ENCODE measurements at places on chromosomes 11 and 22.

DNA sequence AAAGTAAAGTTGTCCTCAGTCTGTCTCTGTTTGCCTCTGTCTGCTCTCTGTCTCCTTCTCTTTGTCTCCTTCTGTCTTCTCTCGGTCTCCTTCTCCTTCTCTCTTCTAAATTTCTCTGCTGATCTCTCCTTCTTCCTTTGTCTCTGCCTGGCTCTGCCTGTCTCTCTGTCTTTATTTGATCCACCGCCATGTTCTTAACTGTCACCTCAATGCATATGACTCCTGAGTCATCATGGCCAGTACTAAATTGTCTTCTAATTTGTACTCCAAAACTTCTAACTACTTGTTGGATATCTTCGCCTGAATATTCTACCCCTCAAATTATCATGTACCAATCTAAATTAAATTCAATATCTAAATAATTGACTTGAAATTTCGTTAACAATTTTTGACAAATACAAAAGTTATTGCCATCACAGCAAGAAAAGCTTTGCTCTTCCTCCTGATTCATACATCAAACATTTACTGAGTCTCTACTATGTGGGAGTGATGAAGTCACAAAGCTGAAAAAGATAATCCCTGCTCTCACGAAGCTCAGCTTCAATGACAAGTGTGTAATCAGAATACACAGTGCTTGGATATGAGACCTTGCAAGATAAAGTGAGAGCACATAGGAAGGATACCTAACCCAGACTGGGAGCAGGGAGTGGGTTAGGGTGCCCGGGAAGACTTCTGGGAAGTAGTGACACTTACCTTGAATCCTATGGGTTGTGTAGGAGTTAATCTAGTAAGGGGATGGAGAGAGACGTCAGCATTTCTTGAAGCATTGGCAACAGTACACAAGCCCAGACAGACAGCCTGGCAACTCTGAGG lies 193.0 kb downstream of the MAML2 start:
- DNase-seq, result peak; percentile 61

- DNase-seq, result no peak
Observed at GRCh38 chr22:49692499-49693225, 135.0 kb downstream of the BRD1 start.

GRCh38 chr22:49869086-49869830 lies 15.6 kb downstream of the ZBED4 start:
- DNase-seq, result no peak

- DNase-seq, result peak; percentile 21
Observed at GRCh38 chr11:4039011-4039410, 55.6 kb upstream of the RRM1 start.

GRCh38 chr22:44532552-44532951 lies 34.5 kb upstream of the RTL6 start:
- no peak for DNase-seq

GRCh38 chr11:59173080-59173963 lies 1.4 kb downstream of the DTX4 start:
- peak; percentile 48 for DNase-seq

- peak; percentile 97 for DNase-seq
Observed at GRCh38 chr11:67373648-67374570, 511 bp upstream of the CLCF1 start.

DNA sequence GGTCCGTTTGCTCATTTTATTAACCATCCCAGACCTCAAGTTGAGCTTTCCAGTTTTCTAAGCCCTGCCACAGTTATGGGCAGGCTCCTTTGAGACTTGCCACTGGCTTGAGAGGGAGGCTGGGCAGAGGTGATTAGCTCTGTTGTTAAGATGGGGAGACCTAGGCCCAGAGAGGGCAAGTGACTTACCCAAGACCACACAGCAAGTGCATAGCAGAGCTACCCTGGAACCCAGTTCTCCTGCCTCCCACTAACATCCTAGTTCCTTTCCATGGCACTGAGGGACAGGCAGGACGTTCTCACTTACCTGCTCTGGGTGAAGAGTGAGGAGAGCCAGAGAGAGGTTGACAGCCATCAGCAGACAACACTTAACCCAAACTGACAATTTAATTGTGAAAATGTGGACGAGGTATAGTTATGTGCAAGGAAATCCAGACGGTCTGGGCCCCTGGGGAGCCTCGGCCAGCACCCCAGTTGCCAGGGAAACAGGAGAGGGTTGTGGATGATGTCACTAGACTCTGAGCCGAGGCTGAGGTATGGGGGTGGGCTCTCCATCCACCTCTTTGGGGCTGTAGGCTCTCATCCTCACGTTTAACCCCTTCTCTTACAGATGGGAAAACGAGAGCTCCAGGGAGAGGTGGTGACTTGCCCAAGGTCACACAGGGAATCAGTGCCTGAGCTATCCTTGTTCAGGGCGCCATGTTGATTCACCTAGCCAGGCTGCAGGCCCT lies 12.3 kb upstream of the WNT11 start:
- DNase-seq, result no peak

DNA sequence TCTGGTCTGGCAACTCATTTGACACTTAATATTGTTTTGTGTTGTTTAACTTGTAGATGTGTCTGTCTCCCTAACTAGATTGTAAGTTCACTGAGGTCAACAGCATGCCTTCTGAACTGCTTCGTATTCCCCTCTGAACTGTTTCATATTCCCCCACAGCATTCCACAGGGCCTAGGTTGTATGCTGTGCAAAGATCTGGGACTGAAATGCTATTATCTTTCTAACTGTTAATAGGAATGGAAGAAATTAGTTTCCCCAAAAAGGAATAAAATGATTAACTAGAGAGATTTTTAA lies 38.2 kb downstream of the ZNRF3 start:
- DNase-seq, result no peak

DNA sequence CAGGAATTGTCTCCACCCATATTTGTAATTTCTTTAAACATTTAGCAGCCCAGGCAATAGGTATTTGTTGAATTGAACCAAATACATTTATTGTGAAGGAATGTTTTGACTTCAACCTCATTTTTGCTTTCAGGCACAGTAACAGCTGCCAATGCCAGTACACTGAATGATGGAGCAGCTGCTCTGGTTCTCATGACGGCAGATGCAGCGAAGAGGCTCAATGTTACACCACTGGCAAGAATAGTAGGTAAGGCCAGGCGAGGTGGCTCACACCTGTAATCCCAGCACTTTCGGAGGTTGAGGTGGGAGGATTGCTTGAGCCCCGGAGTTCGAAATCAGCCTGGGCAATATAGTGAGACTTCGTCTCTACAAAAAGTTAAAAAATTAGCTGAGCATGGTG lies 20.9 kb downstream of the ACAT1 start:
- DNase-seq, result no peak

DNA sequence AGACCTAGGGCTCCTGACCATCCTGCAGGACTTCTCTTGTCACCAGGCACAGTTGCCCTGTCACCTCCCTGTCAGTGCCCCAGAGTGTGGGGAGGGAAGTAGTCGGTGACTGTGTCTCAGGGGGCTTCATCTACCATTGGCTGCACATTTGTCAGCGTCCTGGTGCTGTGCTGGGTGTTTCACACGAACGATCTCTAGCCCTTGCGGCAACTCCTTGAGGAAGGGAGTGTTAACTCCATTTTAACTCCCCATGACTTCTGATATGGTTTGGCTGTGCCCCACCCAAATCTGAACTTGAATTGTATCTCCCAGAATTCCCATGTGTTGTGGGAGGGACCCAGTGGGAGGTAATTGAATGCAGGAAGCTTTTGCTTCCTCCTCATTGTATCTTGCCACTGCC lies 7.1 kb downstream of the TSKU start:
- DNase-seq, result no peak

DNA sequence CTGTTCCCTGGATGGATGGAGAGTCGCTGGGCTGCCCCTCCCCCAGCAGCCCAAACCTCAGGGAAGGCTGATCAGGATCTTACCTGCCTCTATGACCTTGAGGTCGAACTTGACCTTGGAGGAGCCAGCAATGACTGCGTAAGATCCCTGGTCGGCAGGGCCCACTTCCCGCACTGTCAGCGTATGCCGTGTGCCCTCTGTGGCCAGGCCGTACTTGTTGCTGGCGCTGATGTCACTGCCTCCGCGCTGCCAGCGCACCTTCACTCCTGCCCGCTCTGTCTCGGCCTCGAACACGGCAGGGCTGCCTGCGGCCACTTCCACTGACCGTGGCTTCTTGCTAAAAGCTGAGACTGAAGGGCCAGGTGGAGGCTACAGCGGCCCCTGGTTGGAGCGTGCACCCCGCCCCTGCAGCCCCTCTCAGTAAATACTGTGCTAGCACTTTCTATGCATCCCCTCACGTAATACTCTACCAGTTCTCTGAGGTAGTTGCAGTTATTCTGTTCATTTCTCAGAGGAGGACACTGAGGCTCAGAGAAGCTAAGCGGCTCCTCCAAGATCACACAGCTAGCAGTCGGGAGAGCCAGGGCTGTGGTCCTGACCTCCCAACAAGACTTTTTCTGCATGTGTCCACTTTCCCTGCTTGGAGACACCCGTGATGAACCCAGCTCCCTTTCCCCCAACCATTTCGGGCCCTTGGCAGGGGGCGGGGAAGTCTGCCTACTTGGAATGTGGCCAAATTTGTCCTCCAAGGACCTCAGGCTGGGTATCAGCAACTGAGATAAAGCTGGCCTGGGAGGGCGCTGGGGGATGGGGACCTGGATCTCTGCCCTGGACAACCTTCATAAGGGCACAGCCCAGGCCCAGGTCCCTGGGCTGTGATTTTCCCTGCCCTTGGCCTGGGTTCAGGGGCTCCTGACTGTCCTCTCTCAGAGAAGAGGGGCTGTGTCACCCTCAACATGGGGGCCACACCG lies 1.1 kb downstream of the MYBPC3 start:
- DNase-seq, result no peak

GRCh38 chr22:48240148-48240934 lies 1477.9 kb downstream of the TBC1D22A start:
- DNase-seq, result no peak

DNA sequence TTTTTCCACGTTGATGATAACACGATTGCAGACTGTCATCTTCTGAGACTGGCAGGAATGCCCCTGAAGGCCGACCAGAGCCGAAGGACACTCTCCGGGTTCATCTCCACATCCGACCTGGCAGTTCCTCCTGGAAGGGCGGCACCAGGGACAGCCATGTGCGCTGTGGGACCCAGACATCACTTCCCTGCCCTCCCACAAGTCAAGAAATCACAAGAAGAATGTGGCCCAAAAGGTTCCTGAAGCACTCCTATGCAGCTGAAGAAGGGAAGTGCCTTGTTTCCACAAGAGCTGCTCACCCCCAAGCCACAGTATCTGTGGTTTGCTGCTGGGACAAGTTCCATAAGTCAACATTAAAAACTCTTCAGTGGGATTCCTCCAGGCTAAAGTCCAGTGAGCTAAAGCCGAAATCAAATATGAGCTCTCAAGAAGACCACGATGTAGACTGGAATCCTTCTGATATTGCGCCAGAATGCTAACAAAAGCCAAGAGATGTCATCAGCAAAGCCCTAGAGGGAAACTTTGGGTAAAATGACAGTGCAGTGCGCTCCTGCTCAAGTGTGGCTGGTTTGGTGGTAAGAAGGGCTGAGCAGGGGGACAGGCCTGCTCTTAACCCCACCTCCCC lies 21.2 kb downstream of the PACSIN2 start:
- no peak for DNase-seq

DNA sequence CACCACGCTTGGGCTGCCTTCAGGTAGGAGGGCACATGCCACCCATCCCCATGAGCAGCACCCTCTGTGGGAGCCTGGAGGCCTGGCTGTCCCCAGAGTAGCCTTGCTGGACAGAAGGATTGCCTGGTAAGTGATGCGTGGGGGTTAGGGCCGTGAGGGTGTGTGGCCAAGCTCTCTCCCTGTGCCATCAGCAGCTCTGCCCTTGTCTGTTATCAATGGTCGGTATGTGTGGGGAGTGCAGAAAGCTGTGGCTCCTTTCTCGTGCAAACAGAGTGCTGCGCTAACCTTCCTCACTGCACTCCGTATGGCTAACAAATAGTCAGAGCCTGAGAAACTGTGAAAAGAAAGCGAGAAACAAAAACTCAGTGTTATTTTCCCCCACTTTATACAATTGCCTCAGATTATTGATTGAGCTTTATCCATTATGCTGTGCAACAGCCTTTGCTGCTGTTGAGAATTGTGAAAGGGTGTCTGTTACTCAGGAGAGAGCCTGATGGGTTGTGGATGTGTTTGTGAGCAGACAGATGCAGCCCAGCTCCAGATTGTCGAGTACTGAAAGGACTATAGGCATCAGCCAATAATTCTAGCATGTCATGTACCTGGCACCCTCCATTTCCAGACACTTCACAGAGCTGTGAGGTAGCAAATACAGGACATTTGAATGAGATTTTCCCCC lies 432.2 kb downstream of the NTM start:
- no peak for DNase-seq

GRCh38 chr22:43658823-43659222 lies 153.3 kb downstream of the EFCAB6 start:
- no peak for DNase-seq
